ENCODE measurements at places on chromosomes 6 and 20.

GRCh38 chr20:56391596-56392131, 351 bp downstream of the AURKA start:
- no peak for DNase-seq

GRCh38 chr6:163243692-163244589, 170.6 kb upstream of the QKI start:
- DNase-seq: no peak

- no peak for DNase-seq
These were observed 43.1 kb upstream of the HECA start for GRCh38 chr6:139091826-139092225.

DNA sequence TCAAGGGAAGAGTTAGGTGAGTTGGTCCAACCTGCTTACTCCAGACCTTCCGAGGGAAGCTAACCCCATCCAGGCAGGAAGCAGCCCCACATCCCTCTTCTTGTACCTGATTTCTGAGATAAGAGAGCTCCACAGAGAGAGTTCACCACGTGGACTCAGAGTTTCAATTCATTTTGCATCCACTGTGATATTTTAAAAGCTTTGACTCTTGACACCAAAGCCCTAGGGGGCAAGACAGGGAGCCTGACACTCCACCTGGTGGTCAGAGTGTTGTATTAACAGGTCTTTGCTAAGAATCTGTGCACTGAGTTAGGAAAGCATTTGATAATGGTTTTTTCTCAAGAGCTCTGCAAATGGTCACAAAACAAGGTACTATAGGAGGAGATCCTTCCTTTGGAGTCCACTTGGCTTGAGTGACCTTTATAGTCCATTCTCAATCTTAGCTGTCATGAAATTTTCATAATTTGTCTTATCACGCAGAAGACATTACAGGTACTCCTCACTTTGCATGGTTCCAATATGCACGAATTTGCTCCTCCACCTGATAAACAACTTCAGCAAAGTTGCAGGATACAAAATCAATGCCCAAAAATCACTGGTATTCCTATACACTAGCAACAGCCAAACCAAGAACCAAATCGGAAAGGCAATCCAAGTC, 56.2 kb upstream of the RIPOR2 start:
- no peak for DNase-seq

GRCh38 chr6:96911751-96912150, 12.8 kb upstream of the KLHL32 start:
- no peak for DNase-seq

- DNase-seq: no peak
These were observed 2.0 kb downstream of the SUN5 start for GRCh38 chr20:33002087-33002808.

- peak; percentile 15 for DNase-seq
These were observed 10.1 kb downstream of the IL17F start for GRCh38 chr6:52233975-52234823.

- no peak for DNase-seq
These were observed 119.2 kb upstream of the SASH1 start for GRCh38 chr6:148223424-148223842.

- no peak for DNase-seq
These were observed 89.2 kb downstream of the TXNDC5 start for GRCh38 chr6:7821426-7821825.

- no peak for DNase-seq
These were observed 217.0 kb downstream of the HAO1 start for GRCh38 chr20:7723284-7723683.

DNA sequence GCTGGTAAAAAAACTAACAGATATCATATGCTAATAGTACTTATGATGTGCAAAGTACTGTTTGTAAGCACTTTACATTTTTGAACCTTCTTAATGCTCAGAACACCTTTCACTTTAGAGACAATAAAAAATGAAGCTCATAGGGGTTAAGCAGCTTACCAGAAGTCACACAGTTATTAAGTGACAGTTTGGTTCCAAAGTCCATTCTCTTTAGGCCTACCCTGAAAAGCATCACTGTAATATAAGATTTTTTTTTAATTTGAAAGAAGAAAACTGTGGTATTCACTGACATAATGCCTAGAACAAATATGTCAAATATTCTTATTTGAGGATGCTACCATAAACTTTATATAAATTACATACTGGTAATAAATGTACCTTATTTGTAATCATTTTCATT, 127.6 kb upstream of the RUNX2 start:
- no peak for DNase-seq

DNA sequence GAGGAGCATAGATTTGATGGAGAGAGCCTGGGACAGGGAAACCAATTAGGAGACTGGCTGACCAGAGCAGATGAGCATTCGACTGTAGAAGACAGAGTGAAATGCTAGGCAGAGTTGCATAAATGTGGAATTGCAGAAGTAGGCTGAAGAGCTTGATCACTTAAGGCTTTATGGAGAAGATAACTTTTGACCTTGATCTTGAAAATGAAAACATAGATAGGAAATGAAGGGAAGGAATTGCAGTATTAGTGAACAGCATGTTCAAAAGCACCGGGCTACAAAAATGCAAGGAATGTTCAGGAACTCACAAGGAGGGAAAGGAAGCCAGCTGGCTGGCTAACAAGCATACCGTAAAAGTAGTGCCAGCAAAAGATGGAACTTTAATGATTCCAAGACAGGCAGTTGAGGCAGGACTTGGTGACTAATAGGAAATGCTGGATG, 20.5 kb upstream of the LTV1 start:
- DNase-seq: no peak

GRCh38 chr6:107633680-107634323, 143.9 kb downstream of the SOBP start:
- no peak for DNase-seq

DNA sequence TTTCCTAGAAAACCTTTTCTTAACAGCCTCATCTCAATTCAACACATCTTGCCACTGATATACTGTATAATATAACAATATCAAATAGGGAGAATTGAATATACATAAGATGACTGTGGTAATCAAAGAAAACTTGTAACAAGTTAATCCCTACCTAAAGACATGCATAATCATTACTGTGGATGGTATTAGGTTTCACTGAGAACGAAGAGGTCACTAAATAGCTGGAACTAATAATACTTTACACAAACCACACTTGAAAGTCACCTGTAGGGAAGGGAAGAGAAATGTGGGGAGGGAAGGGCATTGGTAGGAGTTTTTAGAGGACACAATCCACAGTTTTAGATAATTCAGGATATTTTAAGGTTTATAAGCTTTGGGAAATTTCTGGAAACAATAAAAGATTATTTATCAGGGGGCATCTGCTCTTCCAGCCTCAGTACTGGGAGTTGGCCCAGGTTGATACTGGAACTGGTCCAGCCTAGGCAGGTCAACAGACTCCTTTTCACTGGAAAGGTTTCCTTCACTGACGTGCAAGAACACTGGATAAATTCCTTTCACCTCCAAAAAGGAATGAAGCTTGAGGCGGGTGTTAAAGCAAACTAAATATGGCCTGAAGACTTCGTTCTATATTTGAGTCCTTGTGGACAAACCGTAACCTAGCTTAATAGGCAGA, 44.0 kb downstream of the MAP7 start:
- no peak for DNase-seq

DNA sequence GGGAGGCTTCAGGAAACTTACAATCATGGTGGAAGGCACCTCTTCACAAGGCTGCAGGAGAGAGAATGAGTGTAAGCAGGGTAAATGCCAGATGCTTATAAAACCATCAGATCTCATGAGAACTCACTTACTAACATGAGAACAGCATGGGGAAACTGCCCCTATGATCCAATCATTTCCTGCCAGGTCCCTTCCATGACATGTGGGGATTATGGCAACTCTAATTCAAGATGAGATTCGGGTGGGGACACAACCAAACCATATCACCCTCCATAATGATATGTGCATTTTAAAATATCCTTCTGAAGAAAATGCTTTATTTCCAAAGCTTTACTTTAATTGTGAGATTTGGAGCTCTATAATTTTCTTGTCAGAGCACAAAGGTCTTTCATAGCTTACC, 154.1 kb upstream of the CENPW start:
- DNase-seq: no peak

- DNase-seq: no peak
These were observed 95.3 kb downstream of the TTLL2 start for GRCh38 chr6:167420177-167420576.

- DNase-seq: no peak
These were observed 3.3 kb downstream of the SNAI1 start for GRCh38 chr20:49986049-49986448.

GRCh38 chr6:381742-382461, 9.7 kb upstream of the IRF4 start:
- DNase-seq: no peak

DNA sequence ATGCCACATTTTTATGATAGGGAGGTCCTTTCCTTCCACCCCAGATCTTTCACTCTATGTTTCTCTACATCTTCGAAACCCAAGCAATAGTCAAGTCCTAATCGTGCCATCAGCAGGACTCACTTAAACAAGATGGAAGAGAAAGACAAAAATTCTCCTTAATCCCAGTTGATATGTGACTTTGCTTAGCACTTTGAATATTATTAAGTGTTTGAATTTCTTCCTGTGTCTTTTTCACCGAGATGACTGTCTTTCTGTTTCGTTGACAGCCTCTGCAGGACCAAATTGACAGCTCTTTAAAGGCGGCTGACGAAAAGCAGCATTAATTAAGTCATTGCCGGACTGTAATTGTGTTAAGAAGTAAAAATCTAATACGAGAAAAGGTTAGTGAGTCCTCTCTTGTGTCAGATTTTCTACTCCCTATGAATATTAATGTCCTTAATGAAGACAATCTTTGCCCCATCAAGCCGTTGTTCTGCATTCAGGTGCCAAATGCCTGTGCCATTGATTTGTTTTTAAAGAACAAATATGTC, 208.8 kb upstream of the TSHZ2 start:
- DNase-seq: no peak

DNA sequence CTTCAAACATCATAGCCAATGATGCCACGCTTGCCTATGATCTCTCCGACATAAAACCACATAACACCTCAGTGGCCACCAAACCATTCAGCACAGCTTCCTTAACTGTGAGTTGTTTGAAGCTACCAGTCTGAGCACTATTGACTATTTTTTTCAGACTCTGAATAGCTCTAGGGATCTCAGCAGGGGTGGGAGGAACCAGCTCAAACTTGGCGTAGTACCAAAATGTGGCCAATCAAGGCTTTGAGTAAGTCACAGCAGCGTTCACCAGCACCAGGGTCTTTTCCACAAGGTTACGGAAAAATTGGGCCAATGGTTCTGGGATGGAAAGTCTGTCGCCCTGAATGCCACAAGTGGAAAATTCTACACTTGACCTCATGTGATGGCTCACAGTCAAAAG, 70.6 kb downstream of the SMPDL3A start:
- no peak for DNase-seq

GRCh38 chr20:20666359-20666758, 46.1 kb downstream of the RALGAPA2 start:
- DNase-seq: peak; percentile 36

DNA sequence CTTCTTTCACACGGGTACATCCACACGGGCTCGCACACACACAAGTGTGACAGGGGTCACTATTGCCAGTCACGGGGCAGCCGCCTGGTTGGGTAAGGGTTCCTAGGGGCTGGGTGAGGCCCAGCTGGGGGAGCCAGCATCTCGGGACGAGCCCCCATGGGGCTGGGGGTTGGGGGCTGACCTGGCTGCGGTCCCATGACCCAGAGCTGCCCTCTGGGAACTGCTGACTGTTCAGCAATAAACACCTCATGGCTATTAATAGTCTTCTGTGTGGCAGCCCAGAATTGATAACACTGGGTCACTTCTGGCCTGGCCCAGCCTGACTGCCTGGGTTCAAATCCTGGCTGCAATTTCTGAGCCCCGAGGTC, 23.8 kb downstream of the VEGFA start:
- no peak for DNase-seq

GRCh38 chr20:458776-459175, 3.6 kb downstream of the TBC1D20 start:
- no peak for DNase-seq

GRCh38 chr6:7685276-7685675, 40.6 kb upstream of the BMP6 start:
- DNase-seq: no peak

DNA sequence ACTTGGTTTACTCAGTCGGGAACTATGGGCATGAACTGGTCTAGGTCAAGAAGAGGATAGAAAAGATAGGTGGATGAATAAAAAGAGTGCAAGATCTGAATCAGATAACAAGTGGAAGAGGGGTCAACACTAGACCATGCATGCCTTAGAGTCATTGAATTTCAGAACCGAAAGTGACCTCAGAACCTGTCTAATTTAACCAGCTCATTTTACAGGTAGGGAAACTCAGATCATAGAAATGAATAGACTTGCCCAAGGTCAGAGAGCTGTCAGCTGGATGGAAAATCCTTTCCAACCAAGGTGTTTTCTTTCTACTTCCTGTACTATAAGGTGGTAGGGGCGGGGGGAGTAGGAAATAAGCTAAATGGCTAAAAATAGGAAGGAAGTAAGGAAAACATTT, 121.4 kb upstream of the ADGRF1 start:
- DNase-seq: no peak

GRCh38 chr6:53938810-53939209, 144.0 kb downstream of the LRRC1 start:
- no peak for DNase-seq

GRCh38 chr6:53043581-53043980, 21.6 kb upstream of the FBXO9 start:
- no peak for DNase-seq

DNA sequence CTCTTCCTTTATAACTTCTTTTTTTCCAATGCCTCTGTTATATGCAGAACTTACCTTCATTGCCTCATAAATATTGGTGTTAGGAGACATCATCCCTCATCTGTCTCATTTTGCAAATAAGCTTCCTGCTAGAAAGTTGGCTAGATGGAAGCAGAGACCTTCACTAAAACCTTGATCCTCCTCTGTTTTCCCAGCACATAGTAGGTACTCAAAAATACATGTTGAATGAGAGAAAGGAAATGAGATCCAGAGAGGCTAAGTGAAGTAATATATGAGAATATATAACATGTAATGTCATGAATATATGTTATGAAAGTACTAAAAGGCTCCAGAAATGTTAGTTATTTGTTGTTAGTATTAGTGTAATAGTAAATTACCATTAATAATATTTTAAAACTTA, 91.9 kb downstream of the CDKAL1 start:
- DNase-seq: no peak

GRCh38 chr6:17945111-17945510, 42.3 kb downstream of the KIF13A start:
- no peak for DNase-seq

GRCh38 chr6:69936674-69937363, 70.5 kb downstream of the COL19A1 start:
- no peak for DNase-seq

All from HL-60 (cell line).